ENCODE measurements at places on chromosomes 12 and 14.

- no peak for DNase-seq
- no peak overlapping the region for H3K27ac ChIP-seq
Observed at GRCh38 chr12:71460850-71461609, 21.4 kb downstream of the LGR5 start.

DNA sequence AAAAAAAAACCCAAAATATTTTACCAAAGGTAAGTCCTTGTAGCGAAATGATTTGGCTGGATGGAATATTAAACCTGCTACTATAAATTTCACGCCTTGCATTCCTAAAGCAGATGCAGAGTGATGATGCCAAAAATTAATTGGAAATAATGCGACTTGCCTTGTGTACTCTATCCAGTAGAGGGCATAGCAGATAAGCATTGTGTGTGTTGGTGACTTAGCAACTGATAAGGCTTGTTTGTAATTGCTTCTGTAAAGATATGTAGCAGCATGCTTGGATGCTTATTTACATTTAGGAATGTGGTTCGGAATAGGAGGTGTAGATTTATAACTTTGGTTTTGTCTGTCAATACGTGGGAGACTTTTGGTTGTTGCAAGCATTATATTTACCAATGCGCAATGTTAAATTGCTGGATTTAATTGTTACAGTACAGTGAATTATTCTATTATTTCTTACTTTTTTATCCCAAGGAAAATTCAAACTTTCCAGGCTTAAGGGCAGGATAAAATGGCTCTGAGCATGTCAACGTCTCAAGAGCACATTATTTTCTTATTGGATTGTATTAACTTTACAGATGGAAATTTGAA is 80.5 kb downstream of the TMEM260 start:
- H3K4me3 ChIP-seq: no peak overlapping the region
- no peak overlapping the region for H3K27ac ChIP-seq
- H3K4me1 ChIP-seq: no peaks in the 10 kb centered on the region
- no peaks in the 10 kb centered on the region for H3K27me3 ChIP-seq
- DNase-seq: no peak
- no peaks in the 10 kb centered on the region for H3K36me3 ChIP-seq

GRCh38 chr14:65349100-65349499 is 63.4 kb upstream of the FUT8 start:
- no peak overlapping the region for H3K4me3 ChIP-seq
- H3K36me3 ChIP-seq: peaks cover 28% of the 10 kb centered on the region
- H3K27ac ChIP-seq: no peak overlapping the region
- H3K27me3 ChIP-seq: no peaks in the 10 kb centered on the region

DNA sequence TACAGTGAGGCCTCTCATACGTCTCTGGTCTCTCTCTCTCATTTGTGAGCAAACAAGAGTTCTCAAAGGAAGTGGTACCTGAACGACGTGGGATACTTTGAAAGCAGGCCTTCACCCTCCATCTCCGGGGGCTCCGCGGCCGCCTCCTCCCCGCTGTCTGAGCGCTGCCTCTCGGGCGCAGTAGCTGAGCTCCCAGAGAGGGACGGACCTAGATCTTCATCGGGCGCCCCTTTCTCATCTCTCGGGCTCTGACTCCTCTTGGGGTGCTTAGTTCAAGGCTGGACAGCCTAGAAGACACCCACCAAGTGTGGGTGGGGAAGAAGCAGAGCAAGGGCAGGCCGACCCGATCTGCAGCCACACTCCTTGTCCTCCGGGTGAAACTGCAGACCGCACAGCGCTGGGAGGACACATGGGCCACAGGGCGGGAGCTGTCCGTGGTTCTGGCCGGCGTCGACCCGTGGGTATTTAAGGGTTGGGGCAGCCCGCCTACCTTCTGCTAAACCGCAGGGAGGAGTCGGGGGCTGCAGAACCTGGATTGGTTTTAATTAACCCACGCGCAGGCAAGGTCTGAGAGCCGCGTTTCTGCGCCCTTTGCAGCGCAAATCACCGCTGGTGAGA is 92.7 kb downstream of the PAH start:
- no peak overlapping the region for H3K27ac ChIP-seq
- no peak for DNase-seq
- peaks cover 4% of the 10 kb centered on the region for H3K27me3 ChIP-seq
- H3K36me3 ChIP-seq: no peaks in the 10 kb centered on the region
- no peak overlapping the region for H3K4me3 ChIP-seq
- no peaks in the 10 kb centered on the region for H3K4me1 ChIP-seq

Measured in activated CD4-positive, alpha-beta memory T cell treated with anti-CD3 and anti-CD28 coated beads, Interleukin-2, amount 10 ng/mL, durations not matched to agents 7 days and 5 days (primary cell).